ENCODE measurements at places on chromosomes 2 and 18.

DNA sequence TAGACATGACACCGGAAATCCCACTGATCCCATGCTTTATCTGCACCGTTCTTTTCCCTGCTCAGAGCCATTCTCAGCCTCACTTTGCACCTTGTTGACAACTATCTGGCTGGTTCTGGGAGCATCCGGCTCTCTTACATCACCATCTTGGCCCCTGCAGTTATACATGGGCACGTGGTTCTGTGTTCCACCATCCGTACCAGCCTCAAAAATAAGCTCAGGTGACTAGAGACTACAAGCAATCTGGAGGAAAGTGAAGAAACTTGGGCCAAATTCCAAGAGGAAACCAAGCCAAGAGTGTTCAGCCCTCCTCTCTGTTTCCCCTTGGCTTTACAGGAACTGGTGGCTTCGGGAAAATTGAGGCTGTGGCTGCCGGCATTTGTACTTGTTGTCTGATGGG is 244.6 kb upstream of the ACVR2A start:
- DNase-seq = no peak
- no peaks in the 10 kb centered on the region for H3K36me3 ChIP-seq
- no peak overlapping the region for H3K4me3 ChIP-seq
- H3K27me3 ChIP-seq = no peaks in the 10 kb centered on the region
- H3K27ac ChIP-seq = no peak overlapping the region

- DNase-seq = no peak
- peaks cover 13% of the 10 kb centered on the region for H3K36me3 ChIP-seq
- no peak overlapping the region for H3K27ac ChIP-seq
- H3K27me3 ChIP-seq = no peaks in the 10 kb centered on the region
These were observed 25.2 kb downstream of the HS1BP3 start for GRCh38 chr2:20625491-20626391.

GRCh38 chr2:68404893-68405799 is 40.1 kb downstream of the PLEK start:
- H3K4me1 ChIP-seq = no peaks in the 10 kb centered on the region
- H3K36me3 ChIP-seq = no peaks in the 10 kb centered on the region
- H3K4me3 ChIP-seq = no peak overlapping the region
- H3K27me3 ChIP-seq = no peaks in the 10 kb centered on the region
- no peak overlapping the region for H3K27ac ChIP-seq

GRCh38 chr2:52558265-52558664 is 1209.3 kb upstream of the CHAC2 start:
- H3K4me1 ChIP-seq = no peaks in the 10 kb centered on the region
- DNase-seq = no peak
- no peaks in the 10 kb centered on the region for H3K36me3 ChIP-seq
- no peak overlapping the region for H3K27ac ChIP-seq

GRCh38 chr2:160317181-160318099 is 117.4 kb upstream of the ITGB6 start:
- H3K4me1 ChIP-seq = peaks cover 16% of the 10 kb centered on the region
- H3K27ac ChIP-seq = peak overlapping the region; percentile 18
- H3K27me3 ChIP-seq = no peaks in the 10 kb centered on the region
- no peak for DNase-seq

DNA sequence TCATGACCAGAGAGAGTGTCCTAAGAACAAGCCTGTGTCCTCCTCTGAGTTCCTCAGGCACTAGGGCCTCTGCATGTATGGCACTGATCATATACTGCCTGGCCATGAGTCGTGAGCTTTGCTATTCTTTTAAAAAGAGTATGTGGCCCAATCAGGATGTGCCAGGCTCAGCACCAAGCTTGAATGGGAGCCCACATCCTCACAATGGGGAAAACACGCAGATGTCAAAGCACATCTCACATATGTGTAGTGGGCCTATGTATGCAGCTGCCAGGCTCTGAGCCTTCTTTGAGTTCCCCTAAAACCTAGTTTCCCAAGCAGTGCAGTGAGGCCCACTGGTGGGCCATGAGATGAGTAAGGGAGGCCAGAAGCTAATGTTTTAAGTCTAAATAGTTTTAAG is 69.9 kb upstream of the SLC1A4 start:
- no peaks in the 10 kb centered on the region for H3K27me3 ChIP-seq
- H3K27ac ChIP-seq = no peak overlapping the region
- no peak for DNase-seq
- H3K4me3 ChIP-seq = no peak overlapping the region
- no peaks in the 10 kb centered on the region for H3K4me1 ChIP-seq
- no peaks in the 10 kb centered on the region for H3K36me3 ChIP-seq

- no peaks in the 10 kb centered on the region for H3K4me1 ChIP-seq
- DNase-seq = no peak
- no peaks in the 10 kb centered on the region for H3K27me3 ChIP-seq
- no peaks in the 10 kb centered on the region for H3K36me3 ChIP-seq
- no peak overlapping the region for H3K4me3 ChIP-seq
These were observed 280.1 kb downstream of the PTH2R start for GRCh38 chr2:208686665-208687064.

DNA sequence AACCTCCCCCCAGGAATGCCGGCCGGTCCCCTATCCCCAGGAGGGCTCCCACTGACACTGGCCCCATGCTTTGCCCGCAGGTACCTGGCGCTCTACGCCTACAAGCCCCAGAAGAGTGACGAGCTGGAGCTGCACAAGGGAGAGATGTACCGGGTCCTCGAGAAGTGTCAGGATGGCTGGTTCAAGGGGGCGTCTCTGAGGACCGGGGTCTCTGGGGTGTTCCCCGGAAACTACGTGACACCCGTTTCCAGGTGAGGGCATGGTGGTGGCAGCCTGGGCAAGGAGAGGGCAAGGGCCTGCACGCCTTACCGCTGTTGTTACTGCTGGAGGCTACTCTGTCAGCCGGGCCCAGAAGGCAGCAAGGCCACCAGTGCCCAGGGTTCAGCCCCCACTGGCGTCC is 181.3 kb downstream of the SEPTIN10 start:
- no peak for DNase-seq
- H3K4me3 ChIP-seq = no peak overlapping the region
- H3K27me3 ChIP-seq = no peaks in the 10 kb centered on the region
- H3K27ac ChIP-seq = no peak overlapping the region
- no peaks in the 10 kb centered on the region for H3K36me3 ChIP-seq

DNA sequence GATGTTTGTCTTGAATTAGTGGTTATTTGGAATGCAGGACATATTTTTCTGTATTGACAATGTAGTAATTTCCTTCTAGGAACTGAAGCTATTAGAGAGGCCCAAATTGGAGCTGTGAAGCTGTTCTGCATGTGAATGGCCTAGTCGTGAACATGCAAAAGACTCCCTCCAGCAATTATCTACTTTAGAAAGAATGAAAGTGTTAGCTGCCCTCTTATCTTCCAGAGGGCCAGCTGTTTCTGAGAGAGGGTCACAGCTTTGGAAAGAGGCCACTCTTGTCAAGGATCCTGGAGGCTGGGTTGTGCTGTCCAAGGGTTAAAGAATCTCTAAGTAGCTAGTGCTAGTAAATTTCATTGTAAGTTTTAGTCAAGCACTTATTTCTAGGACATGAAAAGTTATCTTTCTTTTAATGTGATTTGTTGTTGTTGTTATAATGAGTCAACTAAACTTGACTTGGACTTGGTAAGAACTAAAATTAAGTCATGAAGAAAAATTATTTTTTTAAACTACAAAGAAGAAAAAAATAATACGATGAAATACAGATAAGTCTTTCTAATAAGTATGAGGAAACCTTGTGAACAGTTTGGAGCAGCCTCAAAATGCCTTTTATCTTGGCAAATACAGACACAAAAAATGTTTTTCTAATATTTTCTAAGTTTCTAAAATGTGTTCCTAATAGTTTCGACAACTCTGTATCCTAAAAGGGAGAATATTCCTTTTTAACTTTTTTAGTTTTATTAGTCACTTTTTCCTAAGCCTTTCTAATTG is 36.8 kb downstream of the DPP4 start:
- DNase-seq = no peak
- H3K36me3 ChIP-seq = no peaks in the 10 kb centered on the region
- H3K27me3 ChIP-seq = no peaks in the 10 kb centered on the region
- H3K4me3 ChIP-seq = no peak overlapping the region

DNA sequence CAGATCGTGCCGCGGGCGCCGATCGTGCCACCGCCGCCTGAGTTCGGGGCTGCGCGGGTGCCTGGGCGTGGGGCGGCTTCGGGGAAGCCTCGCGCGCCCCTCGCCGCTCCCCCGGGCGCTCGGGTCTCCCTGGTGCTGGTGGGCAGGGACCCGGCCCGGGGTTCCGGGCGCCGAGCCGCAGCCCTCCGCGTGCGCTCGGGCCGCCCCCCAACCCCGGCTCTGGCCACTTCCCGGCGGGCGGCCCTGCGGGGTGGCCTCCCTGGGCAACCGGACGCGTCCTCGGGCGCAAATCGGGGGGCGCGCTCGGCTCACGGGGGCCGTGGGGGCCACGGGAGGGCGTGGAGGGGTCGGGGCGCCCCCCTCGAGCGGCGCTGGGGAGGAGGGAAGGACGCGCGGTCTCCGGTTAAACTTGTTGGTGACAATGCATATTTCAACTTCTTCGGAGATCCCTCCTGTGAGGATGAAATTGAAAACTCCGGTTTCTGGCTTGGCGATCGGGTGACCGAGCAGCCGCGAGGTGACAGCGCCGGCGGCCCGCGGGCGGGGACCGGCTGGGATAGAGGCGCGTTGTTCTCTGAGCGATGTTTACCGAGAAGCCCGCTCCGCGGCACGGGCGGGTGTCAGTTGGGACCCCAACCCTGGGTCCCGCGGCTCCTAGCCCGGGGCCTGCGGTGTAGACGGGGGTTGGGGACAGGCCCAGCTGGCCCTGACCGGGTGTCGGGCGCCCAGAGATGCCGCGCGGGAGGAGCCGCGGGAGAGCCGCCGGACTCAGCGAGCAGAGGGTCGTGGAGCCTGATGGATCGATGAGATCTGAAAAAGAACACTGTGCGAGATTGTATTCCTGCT is 676 bp downstream of the SH3BP4 start:
- H3K27ac ChIP-seq = peak overlapping the region; percentile 76
- DNase-seq = no peak
- H3K27me3 ChIP-seq = peaks cover 44% of the 10 kb centered on the region
- H3K4me1 ChIP-seq = peaks cover 27% of the 10 kb centered on the region

GRCh38 chr2:101806701-101807100 is 109.2 kb downstream of the MAP4K4 start:
- H3K27me3 ChIP-seq = no peaks in the 10 kb centered on the region
- peak overlapping the region; percentile 50 for H3K27ac ChIP-seq
- peaks cover 64% of the 10 kb centered on the region for H3K4me1 ChIP-seq
- no peaks in the 10 kb centered on the region for H3K36me3 ChIP-seq
- DNase-seq = no peak

DNA sequence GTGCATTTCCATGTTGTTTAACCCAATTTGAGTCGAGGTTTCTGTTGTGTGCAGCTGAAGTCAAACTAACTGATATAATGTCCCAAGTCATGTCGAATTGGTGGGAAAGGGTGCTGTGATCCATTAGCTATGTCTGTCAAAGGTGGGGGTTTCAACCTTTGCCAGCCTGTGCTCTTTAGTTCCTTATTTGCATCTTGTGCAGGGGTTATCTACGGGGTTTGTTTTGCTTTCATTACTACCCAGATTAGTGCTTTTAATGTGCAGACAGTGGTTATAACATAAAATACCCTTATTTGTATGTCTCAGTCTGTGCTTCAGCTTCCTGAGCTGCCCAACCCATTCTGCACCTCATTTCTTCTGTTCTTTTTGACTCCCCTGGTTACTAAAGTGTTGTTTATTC is 271.9 kb upstream of the CXCR4 start:
- H3K4me1 ChIP-seq = no peaks in the 10 kb centered on the region
- H3K36me3 ChIP-seq = no peaks in the 10 kb centered on the region
- no peaks in the 10 kb centered on the region for H3K27me3 ChIP-seq
- no peak overlapping the region for H3K4me3 ChIP-seq
- H3K27ac ChIP-seq = no peak overlapping the region

- H3K27me3 ChIP-seq = no peaks in the 10 kb centered on the region
- no peak overlapping the region for H3K4me3 ChIP-seq
- H3K4me1 ChIP-seq = no peaks in the 10 kb centered on the region
These were observed 136.3 kb upstream of the SLC39A10 start for GRCh38 chr2:195520671-195521155.

DNA sequence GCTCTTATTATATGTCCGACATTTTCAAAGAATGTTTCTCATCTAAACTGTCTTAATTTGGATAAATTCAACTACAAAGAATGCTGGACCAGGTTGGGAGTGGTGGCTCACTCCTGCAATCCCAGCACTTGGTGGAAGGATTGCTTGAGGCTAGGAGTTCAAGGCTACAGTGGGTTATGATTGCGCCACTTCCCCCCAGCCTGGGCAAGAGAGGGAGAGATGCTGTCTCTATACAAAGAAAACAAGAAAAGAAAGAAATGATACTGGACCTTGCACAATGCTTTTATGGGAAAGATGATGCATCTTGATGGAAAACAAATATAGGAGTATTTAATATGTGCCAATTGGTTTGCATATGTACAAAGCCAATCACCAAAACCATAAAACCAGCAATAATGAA is 296.7 kb downstream of the LPIN1 start:
- no peak overlapping the region for H3K27ac ChIP-seq
- DNase-seq = no peak
- H3K27me3 ChIP-seq = no peaks in the 10 kb centered on the region
- H3K4me1 ChIP-seq = no peaks in the 10 kb centered on the region
- H3K36me3 ChIP-seq = no peaks in the 10 kb centered on the region
- no peak overlapping the region for H3K4me3 ChIP-seq

- no peaks in the 10 kb centered on the region for H3K27me3 ChIP-seq
- no peak for DNase-seq
- no peak overlapping the region for H3K27ac ChIP-seq
- no peaks in the 10 kb centered on the region for H3K4me1 ChIP-seq
These were observed 13.1 kb upstream of the ITPRID2 start for GRCh38 chr2:181878448-181878847.

DNA sequence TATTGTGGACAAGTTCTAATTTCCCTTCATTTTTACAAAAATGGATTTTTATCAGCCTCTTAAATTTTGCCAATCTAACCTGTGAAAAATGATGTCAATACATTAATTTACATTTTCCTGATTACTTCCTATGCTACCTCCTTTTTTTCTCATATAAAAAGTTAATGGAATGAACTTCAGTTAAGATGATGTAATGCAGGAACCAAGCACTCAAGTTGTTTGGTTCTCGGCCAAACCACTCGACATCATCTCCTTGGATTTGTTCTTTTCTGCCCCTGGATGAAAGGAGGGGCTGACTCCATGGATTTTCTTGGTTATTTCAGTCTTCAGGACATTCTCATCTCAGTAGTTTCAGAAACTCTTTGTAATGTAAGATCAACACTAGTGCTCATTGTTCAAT is 253.1 kb upstream of the NXPH2 start:
- H3K36me3 ChIP-seq = no peaks in the 10 kb centered on the region
- no peaks in the 10 kb centered on the region for H3K4me1 ChIP-seq
- no peak overlapping the region for H3K27ac ChIP-seq
- H3K4me3 ChIP-seq = no peak overlapping the region
- H3K27me3 ChIP-seq = no peaks in the 10 kb centered on the region

DNA sequence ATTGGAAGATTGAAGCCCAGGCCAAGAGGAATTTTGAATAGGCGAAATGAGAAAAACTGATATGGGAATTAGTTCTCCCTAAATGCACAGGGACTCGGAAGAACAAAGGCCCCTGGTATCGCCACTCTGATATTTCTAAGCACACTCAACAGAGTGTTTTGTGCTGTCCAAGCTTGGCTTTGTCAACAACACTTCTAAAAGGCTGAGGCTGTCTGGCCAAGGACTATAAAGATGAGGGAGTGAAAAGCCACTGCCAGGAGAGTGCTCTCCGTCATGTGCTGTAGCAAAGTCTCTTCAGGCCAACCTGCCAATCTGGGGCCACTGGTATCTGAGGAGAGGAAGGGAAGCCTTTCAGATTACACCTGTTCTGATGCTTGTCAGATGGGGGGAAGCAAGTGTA is 611.2 kb upstream of the PIK3C3 start:
- no peak for DNase-seq
- no peaks in the 10 kb centered on the region for H3K27me3 ChIP-seq
- no peak overlapping the region for H3K4me3 ChIP-seq
- no peaks in the 10 kb centered on the region for H3K36me3 ChIP-seq
- H3K4me1 ChIP-seq = no peaks in the 10 kb centered on the region

- DNase-seq = no peak
- no peaks in the 10 kb centered on the region for H3K36me3 ChIP-seq
- no peaks in the 10 kb centered on the region for H3K27me3 ChIP-seq
These were observed 7.4 kb downstream of the RAPGEF4 start for GRCh38 chr2:172742931-172743540.

All from esophagus squamous epithelium (tissue), 5 donors.